ENCODE measurements at places on chromosomes 3 and 15. TPM values are rescaled to one million over a fixed set of nuclear protein-coding genes. Genes with fewer than 3 reads are reported as not detected.

AHSG gene
- not detected for total RNA-seq

MORC1 gene
- not detected for total RNA-seq

ACSBG1 gene
- total RNA-seq = not detected

RTP3 gene
- not detected for total RNA-seq

STRA6 gene
- total RNA-seq = 8.4 TPM

NANOGP8 gene
- 0.86 TPM for total RNA-seq
